D721Med (cell line): ENCODE measurements at places on chromosomes 11 and 22.

GRCh38 chr11:62577046-62577714 lies 3.5 kb upstream of the EEF1G start:
- DNase-seq, result no peak

DNA sequence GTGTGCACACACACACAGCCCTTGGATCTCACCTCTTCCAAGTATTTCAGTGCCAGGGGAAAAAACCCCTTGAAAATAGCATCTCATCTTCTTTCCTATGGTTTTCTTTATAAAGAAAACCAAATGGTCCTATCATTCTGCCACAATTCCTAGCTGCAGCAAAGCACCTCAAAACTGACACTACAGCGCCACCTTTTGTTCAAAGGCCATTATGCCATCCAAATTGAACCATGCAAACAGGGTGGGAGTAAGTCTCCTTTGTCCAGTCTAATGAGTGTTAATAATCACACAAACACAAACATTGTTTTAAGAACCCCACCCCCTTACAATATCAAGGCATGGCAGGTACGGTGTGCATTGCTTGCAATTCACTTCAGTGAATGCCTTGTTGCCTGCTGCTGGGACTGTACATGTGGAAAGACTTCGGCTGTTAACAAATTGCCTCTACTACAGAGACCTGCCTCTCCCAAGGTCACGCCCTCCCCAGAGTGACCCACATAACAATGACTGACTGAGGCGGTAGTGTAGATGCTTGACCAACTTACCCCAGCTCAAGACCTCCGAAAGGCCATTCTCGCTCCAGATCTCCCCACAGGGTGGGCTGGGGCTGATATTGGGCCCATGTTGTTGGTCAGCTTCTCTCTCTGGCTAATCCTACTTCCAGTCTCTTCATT lies 31.7 kb downstream of the FAM181B start:
- no peak for DNase-seq

DNA sequence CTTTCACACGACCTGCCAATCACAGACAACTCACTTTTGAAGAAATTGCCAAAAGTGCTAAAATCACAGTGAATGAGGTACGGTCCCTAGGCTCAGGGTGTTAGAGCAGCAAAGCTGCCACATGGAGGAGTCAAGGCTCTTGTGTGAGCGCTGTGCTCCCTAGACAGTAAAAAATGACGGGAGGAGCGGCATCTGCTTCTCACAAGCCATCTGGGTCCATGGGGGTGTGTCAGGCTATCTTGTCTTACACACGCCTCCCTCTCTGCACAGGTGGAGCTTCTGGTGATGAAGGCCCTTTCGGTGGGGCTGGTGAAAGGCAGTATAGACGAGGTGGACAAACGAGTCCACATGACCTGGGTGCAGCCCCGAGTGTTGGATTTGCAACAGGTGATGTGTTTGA lies 14.8 kb downstream of the PSMD13 start:
- DNase-seq, result no peak

DNA sequence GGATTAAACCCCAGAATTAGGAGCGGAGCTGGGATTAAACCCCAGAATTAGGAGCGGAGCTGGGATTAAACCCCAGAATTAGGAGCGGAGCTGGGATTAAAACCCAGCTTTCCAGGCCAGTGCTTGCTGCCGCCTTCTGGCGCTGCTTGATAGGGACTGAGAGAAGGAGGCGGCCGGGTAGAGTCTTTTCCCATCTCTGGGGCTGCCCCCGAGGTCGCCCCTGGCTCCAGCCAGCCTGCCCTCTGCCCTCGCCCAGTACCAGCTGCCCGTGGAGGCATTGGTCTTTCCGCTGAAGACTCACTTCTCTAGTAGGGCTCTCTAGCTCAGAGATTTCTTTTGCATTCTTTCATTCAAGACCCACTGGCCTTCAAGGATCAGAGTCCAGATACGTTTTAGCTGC lies 5.2 kb downstream of the TRMU start:
- DNase-seq, result no peak

DNA sequence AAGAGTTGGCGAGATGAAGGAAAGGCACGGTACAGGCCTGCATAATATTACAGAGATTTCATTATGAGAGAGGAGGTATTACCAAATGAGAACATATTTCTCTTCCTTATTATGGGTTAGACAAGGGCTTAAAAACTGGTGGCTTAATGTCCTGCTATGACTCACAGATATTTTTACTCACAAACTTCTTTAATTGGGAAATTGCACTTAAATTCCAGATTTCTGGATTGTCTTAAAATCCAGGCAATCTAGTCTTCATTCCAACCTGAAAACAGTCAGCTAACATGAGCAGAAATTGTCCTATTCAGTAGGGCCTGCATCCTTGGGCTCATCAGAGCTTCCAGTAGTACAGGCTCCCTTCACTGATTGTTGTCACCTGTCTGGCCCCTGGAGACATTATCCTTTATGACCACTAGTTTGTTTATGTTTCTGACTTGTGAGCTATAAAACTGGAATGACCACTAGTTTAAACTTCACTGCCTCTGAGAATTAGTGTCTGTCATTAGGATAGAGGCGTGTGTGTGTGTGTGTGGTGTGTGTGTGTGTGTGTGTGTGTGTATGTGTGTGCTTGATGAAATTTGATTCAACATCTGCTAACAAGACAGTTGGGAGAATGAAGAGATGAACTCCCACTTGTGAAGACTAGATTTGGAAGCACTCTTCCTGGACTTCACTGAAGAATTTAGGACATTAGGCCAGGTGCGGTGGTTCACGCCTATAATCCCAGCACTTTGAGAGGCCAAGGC lies 25.1 kb downstream of the DBX1 start:
- no peak for DNase-seq

GRCh38 chr11:27482793-27483192 lies 10.2 kb upstream of the LGR4 start:
- no peak for DNase-seq

DNA sequence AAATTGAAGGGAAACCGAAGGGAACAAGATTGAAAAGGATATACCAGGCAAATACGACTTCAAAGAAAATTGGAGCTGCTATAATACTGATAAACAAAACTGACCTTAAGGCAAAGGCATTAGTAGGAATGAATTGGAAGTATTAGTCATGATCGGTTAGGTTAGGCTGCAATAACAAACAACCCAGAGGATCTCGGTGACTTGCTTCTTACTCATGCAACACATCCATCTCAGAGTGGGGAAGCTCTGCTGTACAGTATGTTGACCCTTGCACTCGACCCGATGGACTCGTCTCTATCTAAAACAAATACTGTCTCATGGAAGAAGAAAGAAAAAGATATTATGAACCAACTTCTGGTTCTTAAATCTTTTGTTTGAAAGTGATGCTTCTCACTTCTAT lies 42.3 kb downstream of the SPATA19 start:
- no peak for DNase-seq
